ENCODE measurements at places on chromosomes 5 and 9.

GRCh38 chr5:1510151-1510561 is 13.6 kb downstream of the LPCAT1 start:
- DNase-seq = peak; percentile 22

DNA sequence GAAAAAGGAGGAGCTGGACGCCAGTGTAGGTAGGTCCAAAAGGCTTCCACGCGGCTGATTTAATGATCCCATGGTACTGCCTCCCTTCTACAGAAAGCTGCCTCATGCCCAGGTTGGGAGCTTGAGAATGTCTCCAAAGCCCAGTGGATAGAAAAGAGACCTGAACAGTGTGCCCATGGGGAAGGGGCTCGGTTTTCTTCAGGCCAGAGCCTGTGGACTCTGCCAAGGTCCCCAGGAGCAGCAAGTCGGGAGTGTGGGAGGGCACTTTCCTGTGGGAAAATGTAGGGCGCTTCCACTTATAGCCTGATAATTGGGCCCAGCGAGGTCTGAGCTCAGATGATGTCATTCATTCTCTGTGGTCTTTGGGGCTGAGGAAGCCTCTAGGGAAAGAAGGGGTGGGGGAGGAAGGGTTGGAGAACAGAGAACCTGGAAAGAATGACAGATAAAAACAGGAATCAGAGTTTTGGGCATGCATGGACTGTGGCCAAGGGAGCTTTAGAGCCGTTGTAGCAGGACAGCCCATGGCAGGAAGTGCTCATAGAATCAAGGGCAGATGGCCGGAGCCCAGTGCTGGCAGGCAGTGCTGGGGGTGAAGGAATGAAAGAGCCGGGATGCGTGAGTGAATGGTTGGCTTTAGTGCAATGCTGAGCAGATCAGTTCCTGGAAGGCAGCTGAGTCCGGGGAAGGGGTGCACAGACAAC is 42.5 kb upstream of the SH3PXD2B start:
- DNase-seq = no peak

- DNase-seq = no peak
Measured at GRCh38 chr9:128731691-128732090, 7.8 kb upstream of the ZDHHC12 start.

DNA sequence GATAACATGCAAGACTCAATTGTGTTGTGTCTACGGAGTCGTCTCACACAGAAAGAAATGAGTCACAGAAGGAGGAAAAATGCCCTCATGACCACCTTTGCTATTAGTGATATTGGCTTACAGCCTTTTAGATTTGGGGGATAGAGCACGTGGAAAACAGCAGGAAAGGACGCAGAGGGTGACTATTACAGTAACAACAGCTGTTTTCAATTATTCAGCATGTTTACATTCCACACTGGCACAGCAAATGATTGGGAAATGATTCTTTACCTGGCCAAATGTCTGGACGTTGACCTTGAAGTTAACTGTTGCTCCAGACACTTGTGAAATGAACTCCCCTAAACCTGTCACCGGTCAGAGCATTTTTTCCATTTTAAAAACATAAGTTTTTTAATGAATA is 46.8 kb downstream of the APTX start:
- no peak for DNase-seq

DNA sequence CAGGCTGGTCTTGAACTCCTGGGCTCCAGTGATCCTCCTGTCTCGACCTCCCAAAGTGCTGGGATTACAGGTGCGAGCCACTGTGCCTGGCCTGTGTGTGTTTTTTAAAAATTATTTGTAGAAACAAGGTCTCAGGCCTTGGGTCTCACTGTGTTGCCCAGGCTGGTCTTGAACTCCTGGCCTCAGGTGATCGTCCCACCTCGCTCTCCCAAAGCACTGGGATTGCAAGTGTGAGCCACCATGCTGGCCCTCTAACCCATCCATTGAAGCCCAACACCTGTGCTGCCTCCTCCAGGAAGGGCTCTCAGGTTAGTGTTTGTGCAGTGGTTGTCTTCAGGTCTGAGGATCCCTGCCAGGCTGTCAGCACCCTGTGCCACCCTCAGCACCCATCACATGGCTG is 56.6 kb downstream of the CXXC5 start:
- no peak for DNase-seq

- DNase-seq = peak; percentile 68
Measured at GRCh38 chr5:119302916-119303897, 52.6 kb upstream of the TNFAIP8 start.

DNA sequence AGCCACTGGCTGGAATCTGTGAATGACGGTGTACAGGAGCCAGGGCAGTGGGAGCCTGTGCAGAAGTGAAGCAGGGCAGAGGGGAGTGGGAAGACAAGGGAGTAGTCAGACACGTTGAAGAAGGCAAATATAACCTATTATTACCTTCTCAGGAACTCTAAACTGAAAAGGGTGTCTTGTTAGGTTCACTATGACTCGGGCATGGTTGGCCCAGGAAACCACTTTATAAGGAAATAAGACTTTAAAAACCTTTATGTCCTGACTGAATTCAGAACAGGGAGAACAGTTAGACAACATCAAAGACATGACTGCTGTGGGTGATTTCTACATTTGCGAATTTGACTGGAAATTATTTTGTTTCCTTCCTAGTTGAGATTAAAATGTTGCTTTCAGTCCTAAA is 107.5 kb downstream of the ACER2 start:
- DNase-seq = no peak

- no peak for DNase-seq
Measured at GRCh38 chr5:63655043-63655442, 307.2 kb downstream of the HTR1A start.

GRCh38 chr9:126510564-126510963 is 103.2 kb upstream of the LMX1B start:
- no peak for DNase-seq

DNA sequence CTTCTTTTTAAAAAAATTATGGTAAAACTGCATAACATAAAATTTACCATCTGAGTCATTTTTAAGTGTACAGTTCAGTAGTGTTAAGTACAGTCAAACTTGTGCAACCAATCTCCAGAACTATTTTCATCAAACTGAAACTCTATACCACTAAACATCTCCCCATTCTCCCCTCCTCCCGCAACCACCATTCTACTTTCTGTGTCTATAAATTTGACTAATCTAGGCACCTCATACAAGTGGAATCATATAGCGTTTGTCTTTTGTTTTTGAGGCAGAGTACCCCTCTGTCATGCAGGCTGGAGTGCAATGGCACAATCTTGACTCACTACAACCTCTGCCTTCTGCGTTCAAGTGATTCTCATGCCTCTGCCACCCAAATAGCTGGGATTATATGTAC is 24.0 kb upstream of the EBF1 start:
- DNase-seq = no peak

GRCh38 chr5:132239776-132240175 is 12.1 kb upstream of the P4HA2 start:
- no peak for DNase-seq

- no peak for DNase-seq
Measured at GRCh38 chr9:122939601-122940000, 1.2 kb upstream of the RABGAP1 start.

- no peak for DNase-seq
Measured at GRCh38 chr5:168005093-168005492, 286.4 kb upstream of the WWC1 start.

- DNase-seq = no peak
Measured at GRCh38 chr9:129493002-129493705, 127.7 kb downstream of the C9orf50 start.

- DNase-seq = no peak
Measured at GRCh38 chr5:19886123-19886917, 101.7 kb downstream of the CDH18 start.

- DNase-seq = no peak
Measured at GRCh38 chr5:159864885-159865691, 51.2 kb upstream of the ADRA1B start.

GRCh38 chr5:68464424-68464823 is 248.9 kb downstream of the PIK3R1 start:
- DNase-seq = no peak

GRCh38 chr5:78008356-78008967 is 232.3 kb upstream of the TBCA start:
- no peak for DNase-seq

- DNase-seq = no peak
Measured at GRCh38 chr5:139686706-139687441, 38.7 kb downstream of the CXXC5 start.

DNA sequence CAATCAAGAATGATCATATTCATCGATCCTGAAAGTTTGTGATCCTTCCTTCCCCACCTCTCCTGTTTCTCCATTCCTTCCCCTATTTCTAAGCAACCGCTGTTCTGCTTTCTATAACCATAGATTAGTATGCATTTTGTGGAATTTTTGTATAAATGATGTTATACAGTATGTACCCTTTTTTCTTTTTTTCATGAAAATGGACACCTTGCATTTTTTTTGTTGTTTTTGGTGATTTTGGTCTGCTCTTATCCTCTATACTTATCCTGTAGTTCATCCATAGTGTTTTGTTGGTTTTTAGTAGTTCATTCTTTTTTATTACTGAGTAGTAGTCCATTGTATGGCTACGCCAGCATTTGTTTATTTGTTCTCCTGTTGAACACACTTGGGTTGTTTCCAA is 46.1 kb downstream of the SCGB3A1 start:
- no peak for DNase-seq

GRCh38 chr5:95861864-95862561 is 39.5 kb upstream of the GLRX start:
- no peak for DNase-seq

- DNase-seq = no peak
Measured at GRCh38 chr9:21287280-21287679, 17.8 kb downstream of the IFNA5 start.

DNA sequence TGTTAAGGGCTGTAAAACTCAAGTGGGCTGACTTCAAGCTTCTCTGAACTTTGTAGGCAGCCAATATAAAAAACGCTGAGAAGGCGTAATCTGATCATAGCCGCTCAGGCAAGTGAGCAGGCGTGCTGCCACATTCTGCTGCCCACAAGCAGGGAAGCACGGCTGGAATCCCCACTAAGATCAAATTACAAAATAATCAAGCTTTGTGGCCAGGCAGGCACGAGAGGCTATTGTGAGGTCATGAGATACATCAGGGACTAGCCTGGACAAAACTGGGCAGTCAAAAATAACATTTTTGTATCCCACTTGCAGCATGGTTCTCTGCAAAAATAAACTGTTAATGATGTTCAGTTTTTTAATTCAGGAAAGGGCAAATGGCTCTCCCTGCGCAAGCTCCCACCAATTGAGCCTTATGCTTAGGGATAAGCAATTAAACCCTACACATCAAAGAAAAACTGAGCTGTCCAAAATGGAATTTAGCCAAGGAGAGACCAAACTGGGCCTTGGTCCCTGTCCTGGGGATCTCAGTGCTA is 64.0 kb downstream of the POU5F2 start:
- DNase-seq = no peak

- no peak for DNase-seq
Measured at GRCh38 chr9:14906644-14907359, 3.4 kb downstream of the FREM1 start.

DNA sequence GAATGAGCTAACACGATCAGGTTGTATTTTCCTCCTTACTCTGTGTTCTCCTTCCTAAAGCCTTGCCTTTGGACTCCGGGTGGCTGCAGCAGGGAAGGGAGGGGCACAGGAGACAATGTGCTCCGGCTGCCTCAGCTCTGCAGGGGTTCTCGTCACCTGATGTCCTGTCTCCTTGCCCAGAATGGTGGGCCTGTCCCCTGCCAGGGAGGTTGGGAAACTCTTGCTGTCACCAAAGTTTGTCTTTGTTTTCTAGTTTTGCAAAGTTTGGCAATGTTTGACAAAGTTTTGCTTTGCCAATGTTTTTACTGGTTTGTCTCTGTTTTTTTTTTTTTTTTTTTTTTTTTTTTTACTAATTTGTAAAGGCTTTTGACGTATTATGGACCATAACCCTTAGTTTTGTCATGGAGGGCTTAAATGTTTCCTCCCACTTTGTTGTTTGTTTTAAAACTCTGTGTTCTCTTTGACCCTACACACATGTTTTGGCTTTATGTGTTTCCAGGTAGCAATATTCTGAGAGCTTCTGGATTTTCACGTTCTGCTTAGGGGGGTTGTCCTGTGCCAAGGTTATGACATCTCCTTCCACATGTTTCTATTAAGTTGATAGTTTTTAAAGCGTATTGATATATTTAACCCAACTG is 49.3 kb downstream of the GADD45G start:
- no peak for DNase-seq

GRCh38 chr5:180580681-180581080 is 10.6 kb downstream of the SCGB3A1 start:
- no peak for DNase-seq

GRCh38 chr9:7129391-7129790 is 371.6 kb downstream of the KDM4C start:
- DNase-seq = no peak

GRCh38 chr5:23579566-23579965 is 72.2 kb downstream of the PRDM9 start:
- DNase-seq = no peak

DNA sequence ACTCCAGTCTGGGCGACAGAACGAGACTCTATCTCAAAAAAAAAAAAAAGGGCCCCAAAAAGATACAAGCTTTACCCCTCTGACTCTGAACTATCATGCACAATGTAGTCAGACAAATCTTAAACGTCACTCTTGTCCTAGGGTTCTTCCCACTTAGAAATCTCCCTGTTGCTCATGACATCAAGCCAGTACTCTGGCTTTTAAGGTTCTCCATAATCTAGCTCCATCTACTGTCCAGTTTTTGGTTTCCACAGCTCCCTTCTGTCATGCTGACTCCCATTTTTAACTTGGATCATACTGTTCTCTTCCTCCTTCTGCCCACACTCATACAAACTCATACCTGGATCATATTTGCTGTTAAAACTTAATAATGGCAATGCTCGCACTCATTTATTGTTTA is 156.7 kb upstream of the TLX3 start:
- peak; percentile 38 for DNase-seq

DNA sequence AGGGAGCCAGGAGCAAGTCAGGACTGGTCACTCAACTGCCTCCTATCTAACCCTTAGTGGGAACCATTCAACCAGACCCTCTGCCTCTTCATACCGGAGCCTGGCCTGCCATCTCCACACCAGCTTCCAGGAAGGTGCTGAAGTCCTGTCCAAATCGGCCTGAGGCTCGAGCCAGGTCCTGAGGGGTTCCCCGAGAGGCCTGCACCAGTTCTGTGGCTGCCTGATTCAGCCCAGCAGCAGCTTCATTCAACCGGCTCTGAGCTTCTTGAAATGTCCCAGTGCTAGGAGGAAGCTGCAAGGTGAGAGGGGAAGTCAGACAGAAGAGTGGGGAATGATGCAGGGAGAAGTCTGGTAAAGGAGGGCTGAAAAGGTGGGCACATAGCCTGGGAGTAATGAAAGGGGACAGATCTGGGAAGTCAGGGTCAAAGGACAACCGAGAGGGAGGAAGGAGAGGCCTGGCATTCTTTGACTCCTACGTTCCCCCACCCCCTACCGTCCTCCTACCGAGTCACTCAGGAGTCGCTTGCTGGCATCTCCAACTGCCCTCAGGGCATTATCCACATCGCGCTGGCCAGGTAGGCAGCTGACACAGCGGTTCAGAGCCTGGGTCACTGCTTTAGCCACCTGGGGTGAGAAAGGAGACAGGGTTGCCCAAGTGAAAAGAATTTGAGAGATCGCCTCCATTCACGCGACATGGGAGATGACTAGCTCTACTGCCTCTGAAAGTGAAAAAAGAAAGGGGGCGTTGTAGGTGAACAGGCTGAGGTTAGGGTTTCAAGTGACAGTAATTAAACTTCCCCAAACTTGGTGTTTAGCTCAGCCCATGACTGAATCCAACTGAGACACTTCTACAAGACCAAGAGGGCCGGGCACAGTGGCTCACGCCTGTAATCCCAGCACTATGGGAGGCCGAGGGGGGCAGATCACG is 20.2 kb downstream of the TLN1 start:
- DNase-seq = no peak

Data from Caco-2 (cell line).